ENCODE measurements at places on chromosomes 12 and 14.

DNA sequence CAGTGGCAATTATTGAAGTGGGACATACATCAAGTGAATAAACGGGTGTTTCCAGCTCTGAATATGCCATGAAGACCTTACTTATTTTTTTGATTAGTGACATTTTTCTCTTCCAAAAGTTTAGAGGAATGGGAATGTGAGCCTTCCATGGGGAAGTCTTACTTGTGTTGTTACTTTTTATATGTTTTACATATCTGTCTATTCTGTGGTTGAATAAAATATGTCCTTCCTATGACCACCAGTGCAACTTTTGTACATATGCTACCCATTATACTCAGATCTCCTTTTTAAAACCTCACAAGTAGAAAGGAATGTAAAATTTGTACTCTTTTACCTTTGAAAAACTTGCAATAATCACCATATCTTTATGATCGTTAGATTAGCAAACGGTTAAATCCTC lies 132.7 kb downstream of the MSRB3 start:
- no peak for DNase-seq

- DNase-seq = no peak
These were observed 47.6 kb downstream of the ADIPOR2 start for GRCh38 chr12:1738446-1738845.

DNA sequence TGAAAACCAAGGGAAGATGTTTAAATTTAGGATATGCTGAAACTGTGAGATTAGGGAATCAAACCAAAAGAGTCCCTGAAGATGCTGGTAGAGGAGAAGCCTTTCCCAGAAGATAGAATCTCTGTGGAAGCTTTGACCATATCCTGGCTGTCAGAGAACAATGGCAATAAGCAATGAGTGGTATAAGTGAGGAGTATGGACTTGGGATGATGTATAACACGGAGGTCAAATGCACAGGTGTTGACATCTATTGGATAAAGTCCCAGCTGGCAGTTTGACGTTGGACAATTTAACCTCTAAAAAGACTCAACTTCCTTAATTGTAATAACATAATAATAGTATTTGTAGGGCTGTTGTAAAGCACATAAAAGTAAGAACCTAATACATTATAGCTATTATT lies 30.1 kb upstream of the CLEC14A start:
- DNase-seq = no peak

DNA sequence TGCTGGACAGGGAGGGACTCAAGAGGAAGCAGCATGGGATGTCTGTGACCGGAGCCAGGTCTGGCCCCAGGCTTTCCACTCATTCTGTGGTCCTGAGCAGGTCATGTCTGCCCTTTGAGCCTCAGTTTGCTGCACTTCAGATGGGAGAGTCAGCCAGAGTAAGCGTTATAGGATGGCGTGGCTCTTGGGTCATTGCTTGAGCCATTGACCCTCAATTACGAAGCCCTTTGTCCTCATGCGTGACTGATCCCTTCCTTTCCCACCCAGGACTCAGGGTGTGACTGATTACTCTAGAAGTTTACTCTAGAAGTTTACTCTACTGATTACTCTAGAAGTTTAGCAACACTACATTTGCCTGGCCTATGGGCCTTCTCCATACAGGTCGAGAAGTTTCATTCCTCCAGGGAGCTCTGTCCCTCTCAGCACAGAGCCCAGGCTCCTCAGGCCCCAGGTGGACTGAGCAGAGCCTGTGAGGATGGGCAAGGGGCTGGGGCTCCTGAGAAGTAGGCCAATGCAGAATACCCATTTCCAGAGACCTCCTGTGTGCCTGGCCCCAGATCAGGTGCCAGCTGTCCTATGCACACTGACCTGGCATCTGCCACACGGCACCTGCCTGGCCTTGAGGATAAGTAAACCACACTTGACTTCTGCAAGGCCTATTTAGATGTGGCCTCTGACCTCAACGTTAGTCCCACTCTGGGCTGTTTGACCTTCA lies 7.6 kb upstream of the IFI27 start:
- DNase-seq = no peak

DNA sequence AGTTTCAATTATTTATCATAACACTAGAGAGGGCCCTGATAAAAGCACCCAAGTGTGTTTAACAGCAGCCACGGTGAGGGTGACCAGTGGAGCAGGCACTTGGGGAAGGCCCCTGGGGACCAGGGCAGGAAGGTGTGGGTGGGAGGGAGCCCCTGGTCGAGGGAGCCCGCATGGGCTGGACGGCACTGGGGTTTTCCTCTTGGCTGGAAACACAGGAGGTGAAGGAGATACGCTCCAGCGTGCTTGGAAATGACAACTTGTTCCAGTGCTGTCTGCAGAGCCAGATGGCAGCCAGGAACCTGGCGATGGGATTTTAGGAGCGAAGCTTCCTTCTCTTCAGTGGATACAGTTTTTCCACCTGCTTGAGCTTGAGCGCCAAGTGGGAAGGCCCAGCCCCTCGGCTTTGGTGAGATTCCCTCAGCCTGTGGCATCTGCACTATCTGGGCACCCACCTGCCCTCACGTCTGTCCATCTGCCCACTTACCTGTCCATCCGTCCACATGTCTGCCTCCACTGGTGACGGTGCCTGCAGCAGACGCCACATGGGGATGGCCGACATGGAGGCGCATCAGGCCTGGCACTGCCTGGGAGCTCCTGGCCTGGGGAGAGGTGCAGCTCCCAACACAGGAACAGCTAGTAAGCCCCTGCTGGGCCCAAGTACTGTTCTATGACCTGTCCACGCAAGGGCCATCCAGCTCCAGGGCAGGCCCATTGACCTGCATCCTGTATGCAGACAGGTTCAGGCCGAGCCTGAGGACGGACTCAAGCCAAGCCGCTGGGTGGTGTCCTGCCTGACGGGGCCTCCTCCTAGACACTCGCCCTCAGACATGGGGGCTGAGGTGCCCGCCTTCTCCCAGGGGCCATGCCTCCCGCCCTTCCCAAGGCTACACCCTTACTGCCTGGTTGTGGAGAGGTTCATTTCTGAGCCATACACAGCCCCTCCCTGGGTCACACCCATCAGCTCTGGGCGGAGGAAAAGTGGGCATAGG lies 192.2 kb upstream of the C14orf180 start:
- DNase-seq = no peak

- DNase-seq = peak; percentile 81
These were observed 12.7 kb upstream of the HDAC7 start for GRCh38 chr12:47832263-47832933.

GRCh38 chr14:52360831-52361230 lies 46.7 kb downstream of the PTGER2 start:
- DNase-seq = no peak

DNA sequence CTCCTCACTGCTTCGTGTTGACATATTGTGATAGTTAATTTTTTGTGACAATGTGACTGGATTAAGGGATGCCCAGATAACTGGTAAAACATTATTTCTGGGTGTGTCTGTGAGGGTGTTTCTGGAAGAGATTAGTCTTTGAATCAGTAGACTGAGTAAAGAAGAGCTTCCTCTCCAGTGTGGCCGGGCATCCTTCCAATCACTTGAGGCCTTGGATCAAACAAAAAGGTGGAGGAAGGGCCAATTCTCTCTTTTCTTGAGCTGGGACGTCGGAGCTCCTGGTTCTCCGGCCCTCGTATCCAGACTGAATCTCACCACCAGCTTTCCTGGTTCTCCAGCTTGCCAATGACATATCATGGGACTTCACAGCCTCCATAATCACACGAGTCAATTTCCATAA lies 240.4 kb downstream of the CHST11 start:
- DNase-seq = no peak

DNA sequence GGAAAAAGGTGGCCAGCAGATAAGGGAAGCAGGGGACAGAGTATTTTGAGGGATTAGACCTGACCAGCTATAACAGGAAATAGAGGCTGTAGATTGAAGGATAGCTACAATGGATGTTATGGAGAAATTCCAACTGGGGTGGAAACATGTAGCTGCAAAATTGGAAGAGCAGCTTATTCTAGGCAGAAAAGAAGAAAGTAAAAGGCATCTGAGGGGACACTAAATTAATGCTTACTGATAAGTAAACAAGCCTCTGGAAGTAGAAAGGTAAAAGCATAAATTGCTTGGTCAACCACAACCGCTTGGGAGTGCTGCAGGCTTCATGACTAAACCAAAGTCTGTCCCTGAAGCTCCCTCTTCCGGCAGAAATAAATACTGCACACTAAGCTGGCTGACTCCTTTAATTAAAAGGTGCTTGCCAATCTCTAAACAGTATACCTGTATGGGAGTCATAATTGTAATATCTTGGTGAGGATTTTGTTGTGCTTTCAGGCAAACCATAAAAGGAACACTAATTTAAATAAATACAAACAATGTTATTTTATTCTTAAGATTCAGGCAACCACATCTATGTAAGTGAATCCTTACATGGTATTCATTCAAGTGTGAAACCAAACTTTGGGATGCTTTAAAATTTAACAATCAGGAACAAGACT lies 7.7 kb downstream of the UBC start:
- peak; percentile 76 for DNase-seq

- DNase-seq = no peak
These were observed 42.6 kb downstream of the DLK1 start for GRCh38 chr14:100769035-100769939.

- no peak for DNase-seq
These were observed 33.1 kb downstream of the SNRNP35 start for GRCh38 chr12:123491056-123491455.

- DNase-seq = no peak
These were observed 1.2 kb downstream of the PYROXD1 start for GRCh38 chr12:21438643-21439042.

DNA sequence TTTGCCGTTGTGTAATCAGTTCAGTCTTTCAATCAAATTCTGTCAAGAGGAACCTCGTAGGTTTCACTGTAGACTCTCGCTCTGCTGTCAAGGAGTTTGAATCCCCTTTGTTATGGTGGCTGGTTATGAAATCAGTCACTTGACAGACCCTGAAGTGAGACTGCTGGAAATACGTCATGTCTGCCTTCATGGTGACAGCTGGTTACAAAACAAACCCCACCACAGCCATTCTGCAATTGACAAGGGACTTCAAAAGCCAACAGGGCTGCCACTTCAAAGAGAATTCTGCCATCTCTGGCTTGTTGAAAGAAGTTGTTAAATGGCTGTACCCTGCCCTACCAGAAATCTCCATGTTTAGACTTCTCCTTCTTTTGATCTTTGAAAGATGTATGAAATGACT lies 286.9 kb downstream of the ERC1 start:
- DNase-seq = no peak

- DNase-seq = no peak
These were observed 682 bp upstream of the TRIP11 start for GRCh38 chr14:92040431-92041051.

DNA sequence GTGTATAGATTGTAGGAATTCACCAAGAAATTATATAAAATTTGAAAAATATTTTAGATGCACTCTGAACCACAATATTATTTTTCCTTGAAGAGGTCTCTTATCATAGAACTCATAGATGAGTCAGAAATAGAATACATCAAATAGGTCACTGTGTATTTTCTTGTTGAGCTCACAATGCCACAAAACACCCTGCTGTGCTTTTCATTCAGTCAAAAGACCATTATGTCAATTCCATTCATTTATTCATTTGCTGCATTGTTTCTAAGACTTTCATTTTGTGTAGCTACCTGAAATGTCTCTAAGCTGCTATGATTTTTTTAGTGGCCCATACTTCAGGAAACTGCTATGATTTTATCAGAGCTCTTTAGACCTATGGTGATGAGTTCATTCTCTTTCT lies 231.9 kb upstream of the AVPR1A start:
- DNase-seq = no peak

- DNase-seq = no peak
These were observed 51.5 kb downstream of the ZC3H14 start for GRCh38 chr14:88614218-88614907.

DNA sequence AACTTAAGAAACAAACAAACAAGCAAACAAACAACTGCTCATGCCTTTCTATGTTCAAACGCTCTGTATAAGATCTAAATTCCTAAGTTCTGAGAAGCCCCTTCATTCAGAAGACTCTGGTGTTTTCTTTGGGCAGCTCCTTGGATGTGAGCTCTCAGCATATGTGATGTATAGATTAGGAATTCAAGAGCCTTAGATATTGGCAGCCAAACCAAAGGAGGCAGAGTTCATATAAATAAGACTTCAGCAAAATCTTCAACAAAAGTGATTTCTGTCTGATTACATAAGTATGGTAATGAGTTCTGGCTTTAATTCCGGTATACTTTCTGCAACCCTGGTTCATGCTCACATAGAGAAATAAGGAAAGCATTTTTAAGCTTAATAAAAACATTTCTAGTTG lies 145.6 kb downstream of the DYRK2 start:
- no peak for DNase-seq

DNA sequence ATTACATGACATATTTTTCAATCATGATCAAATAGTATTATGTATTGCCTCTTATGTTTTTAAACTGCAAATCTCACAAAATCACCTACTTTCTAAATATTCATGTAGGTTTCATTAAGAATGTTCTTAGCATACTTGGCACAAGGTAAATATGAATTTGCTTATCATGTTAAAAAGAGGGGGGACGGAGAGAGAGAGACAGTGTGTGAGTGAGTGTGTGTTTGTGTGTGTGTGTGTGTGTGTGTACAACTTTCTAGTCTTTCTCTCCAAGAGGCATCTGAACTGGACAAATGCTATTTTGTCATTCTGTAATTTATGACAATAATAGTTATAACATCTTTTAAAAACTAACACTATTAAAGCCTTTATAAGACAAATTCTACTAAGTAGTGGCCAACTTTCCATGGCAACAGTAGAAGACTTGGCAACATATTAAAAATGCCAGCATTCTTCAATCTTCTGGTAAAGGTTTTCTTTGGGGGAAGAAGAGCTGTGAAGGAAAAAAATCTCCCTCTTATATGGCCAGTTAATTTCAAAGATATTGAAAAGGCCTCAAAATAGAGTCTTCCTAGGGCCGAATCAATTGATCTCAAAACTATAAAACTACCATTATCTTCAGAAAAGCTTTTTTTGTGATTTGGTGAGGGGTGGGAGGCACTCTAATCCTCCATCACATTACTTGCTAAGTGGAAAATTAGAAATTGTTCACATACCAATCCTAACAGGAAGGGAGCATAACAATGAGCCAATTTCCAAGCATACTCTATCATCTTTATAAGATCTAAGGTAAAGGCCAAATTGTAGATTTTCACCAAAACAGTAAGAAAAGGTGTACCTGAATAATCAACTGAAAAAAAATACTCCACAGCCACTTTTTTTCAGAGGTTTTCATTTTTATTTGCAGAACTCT lies 28.2 kb downstream of the CDK17 start:
- DNase-seq = no peak

DNA sequence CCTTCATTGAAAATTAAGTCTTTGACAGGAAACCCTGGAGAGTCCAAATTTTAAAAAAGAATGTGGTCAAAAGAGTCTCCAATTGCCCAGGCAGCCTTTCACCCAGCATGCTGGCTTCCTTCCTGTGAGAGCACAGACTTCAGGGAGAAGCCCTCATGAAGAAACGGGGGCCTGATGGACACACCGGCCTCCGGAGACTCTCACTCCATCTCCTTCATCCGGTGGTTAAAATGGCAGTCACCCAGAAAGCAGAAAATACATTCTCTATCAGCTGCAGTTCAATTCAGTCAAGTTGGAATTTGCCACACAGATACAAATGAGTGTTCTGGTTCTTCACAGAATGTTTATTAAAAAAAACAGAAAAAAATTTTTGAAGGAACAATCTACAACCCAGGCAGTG lies 56.5 kb downstream of the CPM start:
- no peak for DNase-seq

GRCh38 chr14:92656306-92657081 lies 91.9 kb downstream of the LGMN start:
- no peak for DNase-seq

- no peak for DNase-seq
These were observed 6.5 kb upstream of the VTI1B start for GRCh38 chr14:67680941-67681340.
